ENCODE measurements at places on chromosomes 2 and 18. TPM values are rescaled to one million over a fixed set of nuclear protein-coding genes. Genes with fewer than 3 reads are reported as not detected.

GRCh38 chr2:12533337-12534005 is 183.3 kb upstream of the TRIB2 start:
- no peak for DNase-seq

GRCh38 chr2:191218292-191218898 is 26.8 kb upstream of the MYO1B start:
- peak; percentile 48 for DNase-seq

DNA sequence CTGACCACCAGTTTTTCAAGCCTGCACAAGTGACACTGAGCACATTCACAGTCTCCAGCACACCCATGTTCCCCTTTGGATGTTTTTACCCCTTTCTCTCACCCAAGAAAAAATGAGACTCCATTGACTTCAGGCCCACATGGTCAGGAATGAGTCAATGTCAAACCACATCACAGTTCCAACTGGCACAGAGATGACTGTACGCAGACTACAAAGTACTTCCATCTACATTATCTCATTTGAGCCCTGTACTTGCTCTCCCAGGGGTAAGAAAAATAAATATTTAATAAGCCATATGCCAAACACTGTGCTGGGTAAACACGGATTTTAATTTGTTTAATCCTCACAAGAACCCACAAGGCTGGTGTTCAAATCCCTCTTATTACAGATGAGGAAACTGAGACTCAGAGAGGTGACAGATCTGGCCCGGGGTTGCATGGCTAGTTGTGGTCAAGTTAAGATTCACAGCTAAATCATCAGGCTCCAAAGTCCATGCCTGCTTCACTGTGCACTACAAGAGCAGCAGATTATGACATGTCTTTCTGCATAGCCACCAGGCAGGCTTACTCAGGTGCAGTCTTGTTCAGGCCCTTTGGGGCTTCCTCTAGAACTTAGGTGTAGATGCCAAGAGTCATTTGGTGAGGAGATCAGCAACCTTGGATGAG is 106.1 kb downstream of the TXNL1 start:
- DNase-seq: no peak

DNA sequence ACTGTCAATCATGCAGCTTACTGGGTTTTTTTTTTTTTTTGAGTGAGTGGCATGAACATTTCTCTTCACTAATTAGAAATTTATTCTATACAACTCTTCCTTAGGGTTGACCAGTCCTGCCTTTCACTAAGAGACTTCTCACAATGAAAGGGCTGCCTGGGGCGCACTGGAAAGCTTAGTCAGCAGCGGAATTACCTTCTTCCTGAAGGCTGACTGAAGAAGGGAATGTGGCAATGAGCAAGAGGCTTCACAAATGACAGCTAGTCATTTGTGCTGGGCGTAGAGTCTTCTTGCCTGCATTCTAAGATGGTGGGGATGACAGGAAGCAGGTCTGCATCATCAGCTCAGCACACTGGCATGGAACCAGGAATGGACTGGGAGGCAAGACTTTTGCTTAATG is 15.6 kb upstream of the SCN3A start:
- no peak for DNase-seq

FAM110C gene
- 13.6 TPM for polyA plus RNA-seq

Data from right renal pelvis (tissue), 4 donors.